ENCODE measurements at places on chromosomes 2 and 18. TPM values are rescaled to one million over a fixed set of nuclear protein-coding genes. Genes with fewer than 3 reads are reported as not detected.
A peak's percentile ranks its signal among the peaks of the same experiment; 100 is the strongest.

MROH2A gene
- total RNA-seq: not detected

ZNF532 gene
- 92.7 TPM for total RNA-seq

POTEE gene
- total RNA-seq: not detected

DNA sequence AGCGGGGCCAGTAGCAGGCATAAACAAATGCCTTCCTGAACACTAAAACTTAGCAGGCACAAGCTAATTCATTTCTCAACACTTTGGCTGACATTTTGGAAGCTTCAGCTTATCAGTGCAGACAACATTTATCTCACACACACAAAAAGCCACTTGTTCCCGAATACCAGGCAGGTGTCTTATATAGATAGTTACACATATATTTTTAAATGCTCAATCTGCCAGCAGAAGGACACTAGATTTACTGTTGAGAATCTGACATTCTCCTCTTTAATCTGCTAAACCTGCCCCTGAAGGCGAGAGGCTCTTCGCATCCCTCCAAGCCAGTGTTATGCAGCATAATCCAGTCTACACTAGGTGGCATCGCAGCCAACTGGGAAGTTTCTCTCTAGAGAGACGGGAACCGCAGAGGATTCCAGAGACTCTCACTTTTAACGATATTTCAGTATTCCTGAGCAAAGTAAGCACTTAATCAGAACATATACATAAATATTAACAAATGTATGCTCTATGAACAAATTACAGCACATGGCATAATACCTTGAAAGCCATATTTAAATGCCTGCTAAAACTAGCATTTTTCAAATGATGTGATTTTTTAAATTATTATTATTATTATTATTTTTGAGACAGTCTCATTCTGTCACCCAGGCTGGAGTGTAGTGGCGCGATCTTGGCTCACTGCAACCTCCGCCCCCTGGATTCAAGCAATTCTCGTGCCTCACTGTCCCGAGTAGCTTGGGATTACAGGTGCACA lies 90.2 kb upstream of the SCG2 start:
- H3K27ac ChIP-seq: no peak overlapping the region
- H3K4me3 ChIP-seq: no peak overlapping the region
- DNase-seq: no peak

GRCh38 chr2:138581909-138582308 lies 80.3 kb downstream of the SPOPL start:
- H3K4me3 ChIP-seq: no peak overlapping the region
- H3K36me3 ChIP-seq: peaks cover 38% of the 10 kb centered on the region
- DNase-seq: no peak
- H3K27ac ChIP-seq: no peak overlapping the region
- H3K27me3 ChIP-seq: no peaks in the 10 kb centered on the region
- no peaks in the 10 kb centered on the region for H3K4me1 ChIP-seq

- DNase-seq: no peak
- no peaks in the 10 kb centered on the region for H3K27me3 ChIP-seq
- H3K4me1 ChIP-seq: peaks cover 8% of the 10 kb centered on the region
- H3K36me3 ChIP-seq: no peaks in the 10 kb centered on the region
Measured at GRCh38 chr18:1039421-1039820, 134.8 kb downstream of the ADCYAP1 start.

GRCh38 chr2:70141212-70141901 lies 49.5 kb downstream of the C2orf42 start:
- peak overlapping the region; percentile 78 for H3K4me3 ChIP-seq
- H3K27ac ChIP-seq: peak overlapping the region; percentile 94
- no peaks in the 10 kb centered on the region for H3K27me3 ChIP-seq
- no peaks in the 10 kb centered on the region for H3K36me3 ChIP-seq

DNA sequence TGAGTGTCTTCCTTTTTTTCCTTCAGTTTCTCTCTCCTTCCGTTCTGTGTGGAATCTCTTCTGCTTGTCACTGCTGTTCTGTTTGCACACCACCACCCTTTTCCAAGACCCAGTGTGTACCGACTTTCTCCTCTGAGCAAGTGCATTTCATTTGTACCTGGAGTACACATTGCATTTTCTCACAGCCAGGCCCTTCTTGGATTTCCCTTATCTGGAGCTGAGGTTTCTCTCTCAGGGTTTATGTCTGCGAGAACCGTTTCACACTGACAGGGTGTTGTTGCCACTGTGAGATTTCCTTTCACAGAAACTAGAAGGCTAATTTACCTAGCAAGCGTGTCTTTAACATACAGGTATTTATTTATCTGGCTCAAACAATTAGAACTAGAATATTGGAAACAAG lies 26.2 kb downstream of the NCOA1 start:
- DNase-seq: no peak
- H3K27ac ChIP-seq: no peak overlapping the region
- H3K36me3 ChIP-seq: peaks cover 4% of the 10 kb centered on the region
- peaks cover 7% of the 10 kb centered on the region for H3K4me1 ChIP-seq
